GM04504 (cell line): ENCODE measurements at places on chromosomes 11 and 22.

GRCh38 chr22:50674606-50675552 lies 2.3 kb downstream of the SHANK3 start:
- no peak for DNase-seq

GRCh38 chr22:19648419-19648929 lies 65.8 kb upstream of the SEPTIN5 start:
- DNase-seq: no peak

DNA sequence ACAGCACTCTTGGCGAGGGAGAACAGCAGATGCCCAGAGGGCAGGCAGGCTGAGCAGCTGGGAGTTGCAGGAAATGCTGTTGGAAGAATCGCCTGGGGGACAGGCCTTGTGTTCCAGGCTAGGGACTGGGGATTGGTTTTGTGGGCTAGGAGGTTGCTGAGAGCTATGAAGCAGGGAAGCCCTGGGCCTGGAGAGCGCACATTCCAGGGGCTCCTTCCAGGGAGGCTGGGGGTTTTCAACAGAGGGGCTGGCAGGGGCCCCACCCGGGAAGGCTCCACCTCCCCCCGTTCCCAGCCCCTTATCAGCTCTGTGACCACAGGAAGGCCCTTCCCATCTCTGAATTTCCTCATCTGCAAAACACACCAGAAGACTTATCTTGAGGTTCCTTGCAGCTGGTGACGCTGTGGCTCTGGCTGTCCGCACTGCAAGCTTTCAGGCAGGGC lies 21.7 kb downstream of the WNT11 start:
- DNase-seq: no peak

DNA sequence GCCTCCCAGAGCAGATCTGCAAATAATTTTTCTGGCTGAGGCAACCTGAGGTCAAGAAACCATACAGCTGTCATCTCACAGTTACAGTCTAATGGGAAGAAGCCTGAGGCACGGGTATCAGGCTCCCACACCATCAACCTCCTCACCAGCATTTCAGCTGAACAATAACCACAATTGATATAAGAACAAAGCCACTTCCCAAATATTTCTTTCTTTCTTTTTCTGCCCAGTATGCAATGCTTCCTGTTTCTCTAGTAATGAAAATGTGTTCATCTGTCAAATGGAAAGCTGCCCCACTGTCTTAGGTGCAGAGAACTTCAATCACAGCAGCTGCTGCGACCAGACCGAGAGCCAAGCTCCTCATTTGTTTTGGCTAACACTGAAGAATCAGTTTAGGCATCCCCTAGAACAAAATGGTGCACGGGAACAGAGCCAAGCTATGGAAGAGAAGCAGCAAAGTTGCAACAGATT lies 108.4 kb downstream of the BLID start:
- no peak for DNase-seq

DNA sequence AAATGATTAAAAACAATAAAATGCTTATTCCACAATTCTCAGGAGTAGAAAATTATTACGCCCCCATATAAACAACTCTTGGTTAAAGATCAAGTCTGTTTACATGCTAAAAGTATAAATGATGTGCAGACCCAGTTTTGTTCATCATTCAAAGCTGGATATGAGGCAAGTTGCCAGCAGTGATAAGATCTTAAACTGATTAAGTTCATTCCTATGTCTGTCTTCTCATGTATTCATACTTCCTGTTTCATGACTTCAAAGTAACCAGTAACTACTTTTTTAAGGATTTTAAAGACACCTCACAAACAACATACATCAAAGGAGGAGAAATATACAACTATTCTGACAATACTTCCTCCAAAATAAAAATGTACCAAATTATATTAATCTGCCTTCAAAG lies 55.0 kb upstream of the ARHGAP32 start:
- DNase-seq: no peak
